Ovary (tissue), 10 donors: ENCODE measurements at places on chromosomes 6 and 20. TPM values are rescaled to one million over a fixed set of nuclear protein-coding genes. Genes with fewer than 3 reads are reported as not detected.
A peak's percentile ranks its signal among the peaks of the same experiment; 100 is the strongest.

DNA sequence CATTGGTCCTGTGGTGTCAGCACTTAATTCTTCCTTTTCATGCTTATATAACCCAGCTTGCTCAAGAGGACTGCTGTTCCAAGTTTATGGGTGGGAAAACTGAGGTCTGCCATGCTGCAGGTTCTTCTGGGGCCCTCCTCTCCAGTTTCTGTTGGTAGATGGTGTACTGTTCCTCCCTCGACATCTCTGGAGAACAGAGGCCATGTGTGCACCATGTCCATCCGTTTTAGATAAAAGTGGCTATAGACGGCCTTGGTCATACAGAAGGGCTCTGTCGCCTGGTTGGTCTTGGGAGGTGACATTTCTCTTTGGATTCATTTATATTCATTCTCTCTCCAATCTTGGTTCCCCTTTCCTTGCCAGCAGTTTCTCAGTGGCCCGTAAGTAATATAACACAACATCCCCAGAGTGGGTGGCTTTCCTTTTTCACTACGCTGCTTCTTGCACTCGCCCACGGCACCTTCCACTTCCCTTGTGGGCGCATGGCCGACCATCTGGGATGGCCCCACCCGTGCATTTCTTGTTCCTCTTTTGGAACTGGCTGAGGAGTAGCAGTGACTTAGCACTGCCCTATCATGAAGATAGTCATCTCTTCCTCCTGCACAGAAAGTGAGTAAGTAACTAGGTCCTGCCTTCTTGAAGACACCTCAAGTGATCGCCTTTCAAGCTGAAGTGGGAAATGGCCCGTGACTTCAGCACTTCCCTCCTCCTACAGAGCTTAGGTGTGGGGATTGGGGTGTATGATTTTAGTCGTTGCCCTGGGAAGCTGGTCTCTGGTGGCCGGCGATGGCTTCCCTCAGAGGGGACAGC is 94.2 kb downstream of the RREB1 start:
- H3K27me3 ChIP-seq, result no peaks in the 10 kb centered on the region
- no peak for DNase-seq
- no peak overlapping the region for H3K27ac ChIP-seq
- no peak overlapping the region for H3K4me3 ChIP-seq
- H3K36me3 ChIP-seq, result no peaks in the 10 kb centered on the region

- no peak overlapping the region for H3K4me3 ChIP-seq
- no peak for DNase-seq
- no peak overlapping the region for H3K27ac ChIP-seq
- no peaks in the 10 kb centered on the region for H3K36me3 ChIP-seq
Observed at GRCh38 chr20:61968036-61968810, 97.5 kb downstream of the TAF4 start.

The BPIFB4 gene
- not detected for total RNA-seq

The SPINT3 gene
- total RNA-seq, result not detected

The NFKBIL1 gene
- total RNA-seq, result 27.5 TPM

DNA sequence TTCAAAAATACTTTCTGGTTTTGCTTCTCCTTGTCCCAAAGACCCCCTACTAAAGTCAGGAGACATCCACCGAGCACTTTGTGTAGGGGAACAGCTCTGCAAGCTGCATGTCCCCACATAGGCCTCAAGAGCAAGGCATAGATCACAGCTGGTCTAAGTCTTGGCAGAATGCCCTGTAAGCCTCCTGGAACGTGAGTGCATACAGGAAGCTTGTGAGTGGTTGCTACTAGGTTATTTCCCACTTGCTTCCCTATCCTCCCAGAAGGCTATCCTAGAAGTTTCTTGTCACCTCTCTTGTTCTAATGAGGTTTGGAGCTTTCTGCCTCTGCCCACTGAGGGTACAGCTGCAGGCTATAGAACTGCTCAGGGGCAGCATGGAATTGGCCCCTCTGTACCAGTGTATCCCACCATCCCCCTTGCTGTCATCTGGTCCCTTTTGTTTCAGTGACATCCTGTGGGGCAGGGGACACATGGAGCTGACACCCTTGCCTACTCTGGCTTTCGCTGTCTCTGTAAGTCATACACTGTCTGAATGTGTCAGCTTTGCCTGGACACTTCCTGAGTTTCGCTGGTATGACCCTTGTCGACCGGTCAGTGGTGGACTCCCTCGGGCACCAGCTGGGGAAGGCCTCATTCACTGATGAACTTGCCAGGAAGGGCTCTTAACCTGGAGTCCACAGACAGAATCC is 35.6 kb upstream of the KCNK16 start:
- DNase-seq, result peak; percentile 41
- no peaks in the 10 kb centered on the region for H3K36me3 ChIP-seq
- no peak overlapping the region for H3K27ac ChIP-seq
- no peak overlapping the region for H3K4me3 ChIP-seq

DNA sequence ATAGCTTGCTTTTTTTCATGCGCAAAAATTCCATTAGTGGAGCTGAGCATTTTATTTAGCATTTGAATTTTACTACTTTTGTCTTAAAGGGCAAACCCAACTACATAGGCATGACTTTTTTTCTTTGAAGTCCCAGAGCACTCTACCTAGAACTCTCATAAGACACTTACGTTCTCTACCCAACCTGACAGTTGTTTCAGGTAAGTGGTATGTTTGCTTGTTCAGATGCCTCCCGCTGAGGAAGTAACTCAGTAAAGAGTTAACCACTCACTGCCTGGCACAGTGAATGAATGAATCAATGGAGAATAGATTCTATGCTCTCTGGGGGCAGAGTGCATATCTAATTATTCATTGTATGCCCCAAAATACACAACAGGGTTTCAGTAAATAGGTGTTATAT is 212.3 kb upstream of the PRDM1 start:
- no peak for DNase-seq
- H3K27ac ChIP-seq, result no peak overlapping the region
- H3K4me1 ChIP-seq, result no peaks in the 10 kb centered on the region
- H3K36me3 ChIP-seq, result no peaks in the 10 kb centered on the region
- H3K4me3 ChIP-seq, result no peak overlapping the region

GRCh38 chr20:56343861-56344381 is 14.9 kb upstream of the FAM210B start:
- H3K27me3 ChIP-seq, result no peaks in the 10 kb centered on the region
- no peak overlapping the region for H3K27ac ChIP-seq
- no peak overlapping the region for H3K4me3 ChIP-seq
- DNase-seq, result peak; percentile 74

- H3K36me3 ChIP-seq, result no peaks in the 10 kb centered on the region
Observed at GRCh38 chr6:41756354-41756753, 9.2 kb upstream of the PGC start.

DNA sequence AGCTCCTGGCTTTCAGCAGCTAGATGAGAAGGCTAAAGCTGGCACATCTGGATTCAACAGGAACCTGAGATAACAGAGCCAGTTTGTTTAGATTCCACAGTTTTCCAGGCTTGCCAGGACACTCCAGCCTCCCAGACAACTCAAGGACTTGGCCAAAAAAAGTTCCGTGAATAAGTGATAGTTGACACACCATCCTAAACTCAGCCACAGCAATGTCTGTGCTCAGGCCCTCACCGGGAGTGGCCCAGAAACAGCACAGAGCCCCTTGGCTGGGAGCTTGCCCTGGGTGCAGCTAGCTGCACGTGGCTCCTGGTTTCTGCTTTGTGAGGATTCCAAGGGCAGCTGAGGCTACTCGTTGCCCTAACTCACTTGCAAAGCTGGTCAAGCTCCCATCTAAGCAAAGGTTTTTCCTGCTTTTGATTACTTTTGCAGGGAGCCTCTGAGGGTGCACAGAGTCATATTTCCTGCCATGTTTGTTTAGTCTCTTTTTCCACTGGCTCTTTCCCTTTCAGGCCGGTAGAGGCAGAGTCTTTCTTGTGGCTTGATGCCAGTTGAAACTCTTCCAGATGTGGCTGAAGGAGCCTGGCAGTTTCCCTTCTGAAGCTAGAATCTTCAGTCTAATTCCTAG is 118.3 kb upstream of the ECI2 start:
- H3K36me3 ChIP-seq, result no peaks in the 10 kb centered on the region
- DNase-seq, result no peak
- H3K27me3 ChIP-seq, result no peaks in the 10 kb centered on the region
- no peak overlapping the region for H3K27ac ChIP-seq
- H3K4me3 ChIP-seq, result no peak overlapping the region

- no peak overlapping the region for H3K27ac ChIP-seq
- DNase-seq, result peak; percentile 59
- H3K27me3 ChIP-seq, result no peaks in the 10 kb centered on the region
- H3K4me1 ChIP-seq, result peaks cover 18% of the 10 kb centered on the region
- H3K36me3 ChIP-seq, result no peaks in the 10 kb centered on the region
Observed at GRCh38 chr6:160973311-160974250, 18.0 kb upstream of the MAP3K4 start.

DNA sequence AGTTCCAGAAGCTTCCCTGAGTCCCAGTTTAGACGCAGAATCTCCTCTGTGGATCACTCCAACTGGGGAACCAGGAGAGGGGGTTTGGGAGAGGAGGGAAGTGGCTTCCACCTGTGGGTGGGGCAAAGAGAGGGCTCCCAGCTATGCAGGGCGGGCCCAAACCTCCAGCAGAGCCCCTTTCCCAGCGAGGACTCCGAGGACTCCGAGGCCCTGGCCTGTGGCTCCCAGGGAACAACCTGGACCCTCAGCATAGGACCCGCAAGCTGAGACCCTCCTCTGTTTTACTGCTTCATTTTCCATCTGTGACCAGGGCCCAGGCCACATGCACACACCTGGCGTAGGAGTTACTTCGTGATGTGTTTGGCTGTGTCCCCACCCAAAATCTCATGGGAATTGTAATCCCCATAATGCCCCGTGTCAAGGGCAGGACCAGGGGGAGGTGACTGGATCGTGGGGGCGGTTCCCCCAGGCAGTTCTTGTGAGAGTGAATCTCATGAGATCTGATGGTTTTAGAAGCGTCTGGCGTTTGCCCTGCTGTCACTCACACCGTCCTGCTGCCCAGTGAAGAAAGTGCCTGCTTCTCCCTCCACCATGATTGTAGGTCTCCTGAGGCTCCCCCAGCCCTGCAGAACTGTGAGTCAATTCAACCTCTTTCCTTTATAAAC is 27.9 kb downstream of the NTSR1 start:
- H3K27ac ChIP-seq, result no peak overlapping the region
- H3K36me3 ChIP-seq, result no peaks in the 10 kb centered on the region
- DNase-seq, result no peak
- H3K4me3 ChIP-seq, result no peak overlapping the region
- H3K27me3 ChIP-seq, result no peaks in the 10 kb centered on the region

GRCh38 chr6:118746145-118746824 is 94.9 kb upstream of the CEP85L start:
- H3K27ac ChIP-seq, result no peak overlapping the region
- DNase-seq, result no peak

The EPHA7 gene
- 3.0 TPM for total RNA-seq

The HFE gene
- total RNA-seq, result 4.2 TPM

DNA sequence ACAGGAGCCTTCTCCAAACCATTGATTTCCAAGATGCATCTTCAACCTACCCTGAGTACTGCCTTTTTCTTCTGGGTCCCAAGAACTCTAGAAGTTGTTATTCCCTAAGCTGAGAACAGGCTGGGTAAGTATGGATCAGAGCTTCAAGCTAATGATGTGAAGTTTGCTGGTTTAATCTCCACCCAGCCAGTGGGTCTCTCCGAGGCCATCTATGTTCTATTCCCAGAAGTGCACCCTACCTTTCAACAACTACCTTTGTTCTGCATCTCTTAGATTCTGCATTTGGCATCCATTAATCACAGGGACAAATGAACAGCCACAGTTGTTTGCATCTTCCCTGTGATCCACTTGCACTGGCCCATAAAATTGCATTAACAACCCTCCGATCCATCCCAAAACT is 246.2 kb downstream of the HIVEP2 start:
- H3K4me3 ChIP-seq, result no peak overlapping the region
- DNase-seq, result no peak
- no peaks in the 10 kb centered on the region for H3K27me3 ChIP-seq
- no peak overlapping the region for H3K27ac ChIP-seq

The SIRPB2 gene
- total RNA-seq, result 1.1 TPM

GRCh38 chr20:36202891-36203338 is 33.4 kb upstream of the AAR2 start:
- H3K27me3 ChIP-seq, result no peaks in the 10 kb centered on the region
- H3K36me3 ChIP-seq, result no peaks in the 10 kb centered on the region
- no peak overlapping the region for H3K4me3 ChIP-seq
- no peaks in the 10 kb centered on the region for H3K4me1 ChIP-seq
- peak; percentile 80 for DNase-seq

- no peak overlapping the region for H3K4me3 ChIP-seq
- no peak for DNase-seq
- no peaks in the 10 kb centered on the region for H3K27me3 ChIP-seq
- peaks cover 4% of the 10 kb centered on the region for H3K4me1 ChIP-seq
Observed at GRCh38 chr6:27812078-27812804, 100.0 kb downstream of the OR2B2 start.

- H3K27me3 ChIP-seq, result no peaks in the 10 kb centered on the region
- H3K36me3 ChIP-seq, result no peaks in the 10 kb centered on the region
- DNase-seq, result no peak
- no peak overlapping the region for H3K27ac ChIP-seq
- no peak overlapping the region for H3K4me3 ChIP-seq
Observed at GRCh38 chr6:72271531-72271930, 350.3 kb upstream of the KCNQ5 start.

The SLC17A1 gene
- total RNA-seq, result not detected
